ENCODE measurements at places on chromosomes 13 and 19. TPM values are rescaled to one million over a fixed set of nuclear protein-coding genes. Genes with fewer than 3 reads are reported as not detected.

DNA sequence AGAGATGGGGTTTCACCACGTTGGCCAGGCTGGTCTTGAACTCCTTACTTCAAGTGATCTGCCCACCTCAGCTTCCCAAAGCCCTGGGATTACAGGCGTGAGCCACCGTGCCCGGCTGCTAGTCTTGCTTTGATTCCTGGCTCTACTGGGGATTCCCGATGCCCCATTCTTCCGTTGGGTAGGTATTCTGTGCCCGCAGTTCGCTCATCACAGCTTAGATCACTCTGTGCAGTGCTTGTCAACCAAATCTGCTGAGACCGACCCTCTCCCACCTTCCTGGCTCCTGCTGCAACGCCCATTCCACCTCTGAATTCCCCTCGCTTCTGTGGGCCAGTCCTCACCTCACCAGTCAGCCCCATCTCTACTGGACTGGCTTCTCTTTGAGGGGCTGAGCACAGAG is 4.6 kb upstream of the ZNF414 start:
- DNase-seq: no peak

GRCh38 chr13:74530011-74530410 is 395.8 kb upstream of the KLF12 start:
- no peak for DNase-seq

DNA sequence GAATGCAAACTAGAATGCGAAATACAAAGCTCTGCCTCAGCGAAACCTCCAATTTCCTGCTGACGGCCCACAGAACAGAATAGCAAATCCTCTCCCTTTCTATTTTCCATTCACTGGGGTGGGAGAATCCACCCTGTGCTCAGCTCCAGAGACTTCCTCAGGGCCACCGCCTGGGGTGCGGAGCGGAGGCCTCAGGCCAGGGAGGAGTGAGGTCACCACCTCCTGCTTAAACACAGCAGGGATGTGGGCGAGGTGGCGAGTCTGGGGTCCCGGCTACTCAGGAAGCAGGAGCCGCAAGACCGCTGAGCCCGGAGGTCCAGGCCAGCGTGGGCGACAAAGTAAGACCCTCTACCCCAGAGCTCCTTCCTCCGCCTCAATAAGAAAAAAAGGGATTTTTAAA is 666 bp upstream of the ZNF320 start:
- peak; percentile 5 for DNase-seq

- no peak for DNase-seq
Observed at GRCh38 chr19:52335768-52336116, 301 bp upstream of the ZNF610 start.

DNA sequence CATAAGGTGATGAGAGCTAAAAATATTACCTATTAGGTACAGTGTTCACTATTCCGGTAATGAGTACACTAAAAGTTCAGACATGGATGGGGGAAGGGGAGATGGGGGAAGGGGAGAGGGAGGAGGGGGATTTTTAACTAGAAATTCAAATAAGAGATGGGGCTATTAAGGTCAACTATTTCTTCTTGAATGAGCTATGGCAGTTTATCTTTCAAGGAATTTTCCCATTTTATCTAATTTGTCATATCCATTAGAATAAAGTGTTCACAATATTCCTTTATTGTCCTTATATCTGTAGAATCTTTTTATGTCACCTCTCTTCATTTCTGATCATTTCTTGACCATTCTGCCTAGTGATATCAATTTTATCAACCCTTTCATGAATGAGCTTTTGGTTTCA is 362.4 kb downstream of the SUCLA2 start:
- no peak for DNase-seq

GRCh38 chr13:98761986-98762616 is 9.6 kb upstream of the SLC15A1 start:
- no peak for DNase-seq

DNA sequence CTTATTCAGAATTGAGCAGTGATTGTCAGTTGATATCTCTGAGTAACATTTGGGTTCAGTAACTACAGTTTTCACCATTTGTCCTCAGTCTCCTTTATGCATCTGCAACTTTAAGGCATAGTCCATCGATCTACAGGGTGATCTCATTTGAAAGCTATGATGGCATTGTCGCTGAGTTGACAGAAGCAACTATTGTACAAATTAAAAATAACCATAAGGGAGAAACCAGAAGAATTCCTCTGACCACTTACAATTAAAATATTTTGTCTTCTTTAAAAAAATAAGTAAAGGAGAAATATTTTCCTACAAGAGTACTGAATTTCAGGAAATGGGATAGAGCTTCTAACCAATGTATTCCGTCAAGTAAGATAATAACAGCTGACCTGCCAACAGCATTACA is 30.6 kb downstream of the RAP2A start:
- no peak for DNase-seq

DNA sequence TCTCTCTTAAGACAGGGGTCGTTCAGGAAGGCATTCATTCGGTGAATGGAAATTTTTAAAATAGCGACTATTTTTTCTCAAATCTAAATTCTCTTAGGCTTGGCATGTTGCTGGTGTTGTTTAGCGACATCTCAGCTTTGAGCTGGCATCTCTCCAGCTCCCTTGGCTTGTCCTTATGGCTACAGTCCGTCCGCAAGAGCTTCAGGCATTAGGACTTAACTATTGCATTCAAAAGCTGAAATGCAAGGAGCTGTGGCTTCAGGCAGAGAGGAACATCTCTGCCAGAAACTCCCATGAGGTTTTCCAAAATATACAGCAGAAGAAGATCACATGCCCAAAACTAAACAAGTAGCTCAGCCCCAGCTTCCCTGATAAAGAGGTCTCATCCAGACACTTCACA is 578.5 kb downstream of the EFNB2 start:
- no peak for DNase-seq

DNA sequence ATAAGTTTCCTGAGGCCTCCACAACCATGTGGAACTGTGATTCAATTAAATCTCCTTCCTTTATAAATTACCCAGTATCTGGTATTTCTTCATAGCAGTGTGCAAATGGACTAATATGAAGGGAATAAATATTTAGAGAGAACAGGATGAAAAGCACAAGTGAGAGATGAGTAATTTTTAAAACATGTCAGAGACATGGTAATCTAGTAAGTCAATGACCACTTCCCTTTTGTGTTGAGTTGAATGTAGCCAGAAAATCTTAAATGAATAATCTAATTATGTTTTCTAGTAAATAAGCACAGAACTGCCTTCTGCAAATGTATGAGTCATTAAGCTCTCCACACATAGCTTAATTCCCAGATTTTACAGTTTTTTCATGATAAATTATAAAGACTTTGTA is 524.1 kb upstream of the SLITRK5 start:
- DNase-seq: no peak

DNA sequence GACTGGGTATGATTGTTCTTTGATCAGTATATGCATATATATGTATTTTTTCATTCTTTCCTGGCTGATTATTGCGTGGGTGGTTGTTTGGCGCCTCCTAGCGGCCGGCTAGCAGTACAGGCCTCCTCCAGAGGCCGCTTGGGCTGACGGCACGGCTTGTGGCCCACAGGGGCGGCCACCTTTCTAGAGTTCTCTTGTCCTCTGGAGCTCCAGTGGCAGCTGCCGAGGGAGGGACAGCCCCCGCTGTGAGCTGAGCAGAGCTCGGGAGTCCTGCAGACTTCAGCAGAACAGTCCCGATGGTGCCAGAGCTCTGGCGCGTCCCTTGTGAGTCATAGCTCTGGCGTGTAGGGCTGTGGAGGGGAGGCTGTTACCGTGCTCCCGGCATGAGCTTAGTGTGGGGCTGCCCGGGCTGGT is 22.5 kb upstream of the ZNF429 start:
- peak; percentile 68 for DNase-seq

- DNase-seq: no peak
Observed at GRCh38 chr13:107976628-107977027, 238.7 kb downstream of the LIG4 start.

DNA sequence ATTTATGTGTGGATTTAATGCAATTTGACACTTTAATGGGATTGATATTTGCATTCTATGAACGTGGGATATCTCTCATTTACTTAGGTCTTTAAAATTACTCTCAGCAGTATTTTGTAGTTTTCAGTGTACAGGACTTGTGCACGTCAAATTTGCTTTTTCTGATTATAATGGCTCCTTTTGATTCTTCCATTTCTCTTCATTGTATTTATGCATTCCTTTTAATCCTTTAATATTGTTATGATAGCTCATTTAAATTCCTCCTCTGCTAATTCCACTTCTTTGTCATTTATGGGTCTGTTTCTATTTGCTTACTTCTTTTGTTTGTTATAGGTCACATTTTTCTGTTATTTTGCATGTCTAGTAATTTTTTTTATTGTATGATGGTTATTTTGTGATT is 226.6 kb downstream of the ATP8A2 start:
- DNase-seq: no peak

- no peak for DNase-seq
Observed at GRCh38 chr13:73401769-73402168, 343.0 kb downstream of the KLF5 start.

- no peak for DNase-seq
Observed at GRCh38 chr13:74077792-74078191, 56.4 kb downstream of the KLF12 start.

GRCh38 chr13:46598820-46599180 is 45.8 kb downstream of the LRCH1 start:
- no peak for DNase-seq

- peak; percentile 95 for DNase-seq
Observed at GRCh38 chr19:38851622-38852230, 1.9 kb upstream of the HNRNPL start.

GRCh38 chr19:17703824-17704463 is 15.3 kb upstream of the MAP1S start:
- peak; percentile 60 for DNase-seq

DNA sequence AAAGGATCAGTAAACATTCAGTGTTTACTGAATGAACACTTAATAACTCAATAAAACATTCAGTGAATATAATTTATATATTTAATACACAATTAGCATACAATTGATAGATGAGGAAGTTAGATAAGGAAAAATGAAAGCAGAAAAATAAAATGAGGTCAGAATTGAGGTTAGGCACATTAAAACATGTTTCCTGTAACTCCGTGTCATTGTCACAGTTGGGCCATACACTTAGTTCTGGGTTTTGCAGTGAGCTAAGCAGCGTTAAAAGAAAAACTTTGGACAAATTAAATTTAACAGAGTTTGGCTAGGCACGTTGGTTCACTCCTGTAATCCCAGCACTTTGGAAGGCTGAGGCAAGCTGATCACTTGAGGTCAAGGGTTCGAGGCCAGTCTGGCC is 71.4 kb downstream of the MIPEP start:
- DNase-seq: no peak

DNA sequence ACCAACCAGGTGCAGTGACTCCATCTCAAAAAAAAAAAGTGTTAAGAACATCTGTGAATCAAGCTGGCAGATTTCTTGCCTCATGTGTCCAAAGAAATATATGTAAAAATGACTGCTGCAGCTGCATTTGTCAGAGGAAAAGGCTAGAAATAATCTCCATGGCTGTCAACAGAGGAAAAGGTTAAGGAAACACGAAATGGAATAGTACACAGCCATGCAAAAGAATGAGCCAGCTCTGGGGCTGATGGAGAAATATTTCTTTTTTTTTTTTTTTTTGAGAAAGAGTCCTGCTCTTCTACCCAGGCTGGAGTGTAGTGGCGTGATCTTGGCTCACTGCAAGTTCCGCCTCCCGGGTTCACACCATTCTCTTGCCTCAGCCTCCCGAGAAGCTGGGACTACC is 6.6 kb downstream of the RAB3D start:
- no peak for DNase-seq

- DNase-seq: no peak
Observed at GRCh38 chr13:20258208-20258962, 26.3 kb upstream of the GJB6 start.

GRCh38 chr19:5961969-5962945 is 15.7 kb downstream of the RANBP3 start:
- DNase-seq: peak; percentile 81

- DNase-seq: no peak
Observed at GRCh38 chr19:2064395-2064787, 13.3 kb upstream of the MKNK2 start.

DNA sequence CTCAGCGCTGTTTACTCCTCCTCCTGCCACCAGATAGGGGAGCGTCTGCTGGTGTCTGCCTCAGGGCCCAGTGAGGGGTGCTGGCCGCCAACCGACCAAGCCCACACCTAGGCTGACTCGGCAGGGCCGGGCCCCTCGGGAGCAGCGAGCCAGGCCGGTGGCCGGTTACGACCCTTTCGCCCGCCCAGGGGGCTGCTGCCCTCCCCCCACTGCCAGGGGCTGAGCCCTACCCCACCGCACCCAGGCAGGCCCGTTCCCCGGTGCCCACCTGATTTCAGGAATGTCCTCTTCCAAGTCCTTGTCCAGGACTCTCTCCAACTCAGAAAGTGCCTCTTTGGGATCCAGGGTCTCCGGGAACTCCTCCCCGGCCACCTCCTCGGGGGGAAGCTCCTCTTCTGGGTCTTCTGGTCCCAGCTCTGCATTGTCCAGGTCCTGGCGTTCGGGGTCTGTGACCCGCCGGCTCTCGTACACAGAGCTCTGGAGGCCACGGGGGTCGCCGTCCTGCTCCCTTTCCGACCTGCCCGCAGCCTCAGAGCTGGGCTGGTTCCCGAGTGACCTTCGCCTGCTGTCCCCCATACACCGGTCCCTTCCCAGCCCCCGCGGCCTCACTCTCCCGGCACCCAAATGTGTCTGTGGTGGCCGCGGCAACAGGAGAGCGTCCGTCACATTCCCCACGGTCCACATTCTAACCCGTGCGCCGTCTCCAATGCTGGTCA is 31.0 kb upstream of the MIER2 start:
- DNase-seq: no peak

GRCh38 chr19:16449330-16449961 is 22.3 kb downstream of the EPS15L1 start:
- DNase-seq: peak; percentile 54

- no peak for DNase-seq
Observed at GRCh38 chr13:95226476-95226875, 74.8 kb downstream of the ABCC4 start.

ZNF805 gene
- total RNA-seq: 49.2 TPM

PRRG2 gene
- total RNA-seq: 0.52 TPM

MAST3 gene
- total RNA-seq: 15.2 TPM

ETV2 gene
- 1.1 TPM for total RNA-seq

GRIN3B gene
- total RNA-seq: 0.53 TPM

FCHO1 gene
- total RNA-seq: 36.7 TPM

PRSS57 gene
- total RNA-seq: not detected
